Urothelium cell line (cell line): ENCODE measurements at places on chromosomes 1 and 21.

GRCh38 chr1:227903061-227903521 is 44.6 kb downstream of the WNT9A start:
- no peak for DNase-seq

DNA sequence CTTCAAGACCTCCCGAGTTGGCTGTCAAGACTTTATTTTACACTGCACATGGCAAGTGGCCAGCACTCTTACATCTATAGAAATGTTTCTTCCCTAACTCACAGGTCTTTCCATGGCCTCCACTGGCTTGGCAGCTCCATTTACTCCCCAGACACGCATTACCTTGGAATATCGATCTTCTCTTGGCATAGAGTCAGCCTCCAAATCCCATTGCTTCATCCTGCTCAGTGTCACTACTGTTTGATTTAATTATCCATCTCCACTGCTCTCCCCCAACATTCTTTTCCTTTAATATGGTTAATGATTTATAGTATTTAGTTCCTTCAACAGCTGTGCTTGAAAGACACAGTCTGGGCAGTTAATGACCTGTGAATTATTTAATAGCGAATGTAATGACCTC is 241.2 kb upstream of the MAP1LC3C start:
- no peak for DNase-seq

- DNase-seq = peak; percentile 50
Observed at GRCh38 chr1:234963180-234963903, 165.3 kb downstream of the TOMM20 start.

DNA sequence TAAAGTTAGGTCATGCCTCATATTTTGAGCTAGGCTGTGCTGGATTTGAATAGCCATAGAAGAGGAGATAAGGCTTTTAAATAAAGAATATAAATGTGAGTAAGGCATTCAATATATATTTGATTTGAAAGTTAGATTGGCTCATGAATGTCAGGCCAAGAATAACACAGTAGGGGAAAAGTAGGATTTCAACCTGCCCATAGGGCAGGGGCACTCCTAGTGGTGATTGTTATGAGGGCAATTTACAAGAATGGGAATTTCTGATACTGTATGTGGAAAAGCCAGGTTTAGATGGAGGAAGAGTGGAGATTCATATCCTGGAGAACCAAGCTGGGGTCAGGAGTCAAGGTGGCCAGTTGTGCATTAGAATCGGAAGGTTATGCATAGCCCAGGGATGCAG is 74.9 kb downstream of the DNAH14 start:
- no peak for DNase-seq

DNA sequence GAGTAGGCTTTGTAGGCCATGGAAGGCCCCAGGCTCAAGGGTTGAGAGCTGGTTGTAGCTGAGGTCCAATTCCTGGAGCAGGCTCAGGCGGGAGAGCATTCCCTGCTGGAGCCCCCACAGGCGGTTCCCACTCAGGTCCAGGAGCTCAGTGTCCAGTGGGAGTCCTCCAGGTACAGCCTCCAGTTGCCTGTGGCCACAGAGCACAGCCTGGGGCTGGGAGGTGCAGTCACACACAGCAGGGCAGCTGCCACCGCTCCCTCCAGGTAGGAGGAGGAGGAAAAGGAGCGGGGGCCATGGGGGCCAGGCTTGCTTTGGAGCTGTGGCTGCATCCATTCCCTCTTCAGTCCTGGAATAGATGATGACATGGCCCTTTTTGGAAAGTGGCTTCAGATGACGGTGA is 2.8 kb downstream of the LINGO4 start:
- DNase-seq = no peak

DNA sequence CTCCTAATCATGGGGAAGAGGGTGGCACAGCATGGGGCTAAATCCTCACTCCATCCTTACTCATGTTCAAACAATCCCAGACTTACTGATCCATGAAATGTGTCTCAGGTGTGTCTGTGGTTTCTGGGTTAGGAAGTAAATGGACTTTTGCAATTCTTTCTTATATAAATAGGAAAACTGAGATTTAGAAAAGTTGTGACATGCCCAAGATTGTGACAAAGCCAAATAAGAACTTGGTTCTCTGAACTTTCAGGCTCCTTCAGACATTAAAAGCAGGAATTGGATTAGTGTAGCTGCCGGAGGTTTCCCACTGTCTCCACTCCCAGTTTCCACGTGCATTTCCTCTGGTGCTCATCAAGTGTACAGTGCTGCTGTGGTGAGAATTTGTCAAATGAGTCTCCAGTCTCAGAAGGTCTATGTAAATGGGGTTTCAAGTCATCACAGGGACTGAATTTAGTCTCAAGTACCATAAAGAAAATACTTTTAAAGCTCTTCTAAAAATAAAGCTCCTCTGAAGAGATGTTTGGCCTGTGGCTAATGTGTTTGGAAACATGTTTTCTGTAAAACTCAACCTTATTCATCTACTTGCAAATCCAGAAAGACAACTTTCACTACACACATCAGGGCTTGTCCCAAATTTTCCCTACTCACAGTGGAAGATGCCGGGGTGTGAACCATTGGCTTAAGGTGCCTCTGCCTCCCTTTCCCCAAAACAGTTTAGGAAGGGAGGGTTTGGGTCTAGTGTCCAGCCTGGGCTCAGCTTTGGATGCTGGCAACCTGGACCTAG is 115.2 kb downstream of the NGF start:
- no peak for DNase-seq

DNA sequence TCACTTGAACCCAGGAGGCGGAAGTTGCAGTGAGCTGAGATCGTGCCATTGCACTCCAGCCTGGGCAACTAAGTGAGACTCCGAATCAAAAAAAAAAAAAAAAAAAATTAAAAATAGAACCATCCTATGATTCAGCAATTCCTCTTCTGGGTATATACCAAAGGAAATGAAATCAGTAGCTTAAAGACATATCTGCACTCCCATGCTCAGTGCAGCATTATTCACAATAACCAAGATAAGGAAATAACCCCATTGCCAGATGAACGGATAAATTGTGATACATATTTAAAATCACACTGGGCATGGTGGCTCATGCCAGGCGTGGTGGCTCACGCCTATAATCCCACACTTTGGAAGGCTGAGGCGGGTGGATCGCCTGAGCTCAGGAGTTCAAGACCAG is 23.8 kb downstream of the ALDH9A1 start:
- DNase-seq = no peak

DNA sequence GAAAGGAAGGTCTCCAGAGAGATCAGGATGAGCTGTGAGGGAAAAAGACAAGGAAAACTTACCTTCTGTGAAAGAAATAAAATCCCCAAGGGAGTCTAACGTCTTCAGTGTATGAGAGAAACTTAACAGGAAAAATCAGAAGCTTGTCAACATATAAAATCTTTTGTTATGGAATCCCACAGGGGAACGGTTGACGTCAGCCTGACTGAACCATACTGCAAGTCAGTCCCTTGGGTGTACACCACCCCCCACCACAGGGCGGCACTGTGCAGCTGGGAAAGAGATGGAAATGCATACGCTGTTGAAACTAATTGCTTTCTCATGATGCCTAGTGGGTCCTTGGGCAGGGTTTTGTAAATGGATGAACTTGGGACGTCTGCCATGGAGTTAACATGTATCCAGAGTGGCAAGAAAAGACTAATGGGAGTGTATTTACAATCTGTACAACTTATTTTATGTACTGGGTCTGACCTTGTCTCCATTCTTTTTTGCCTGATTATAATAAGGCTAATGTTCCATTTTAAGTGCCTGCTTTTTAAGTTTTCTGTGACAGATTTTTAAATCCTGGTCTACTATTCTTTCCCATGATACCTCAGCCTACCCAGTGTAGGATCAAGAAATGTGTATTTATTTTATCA is 22.7 kb downstream of the UTP25 start:
- DNase-seq = peak; percentile 72

DNA sequence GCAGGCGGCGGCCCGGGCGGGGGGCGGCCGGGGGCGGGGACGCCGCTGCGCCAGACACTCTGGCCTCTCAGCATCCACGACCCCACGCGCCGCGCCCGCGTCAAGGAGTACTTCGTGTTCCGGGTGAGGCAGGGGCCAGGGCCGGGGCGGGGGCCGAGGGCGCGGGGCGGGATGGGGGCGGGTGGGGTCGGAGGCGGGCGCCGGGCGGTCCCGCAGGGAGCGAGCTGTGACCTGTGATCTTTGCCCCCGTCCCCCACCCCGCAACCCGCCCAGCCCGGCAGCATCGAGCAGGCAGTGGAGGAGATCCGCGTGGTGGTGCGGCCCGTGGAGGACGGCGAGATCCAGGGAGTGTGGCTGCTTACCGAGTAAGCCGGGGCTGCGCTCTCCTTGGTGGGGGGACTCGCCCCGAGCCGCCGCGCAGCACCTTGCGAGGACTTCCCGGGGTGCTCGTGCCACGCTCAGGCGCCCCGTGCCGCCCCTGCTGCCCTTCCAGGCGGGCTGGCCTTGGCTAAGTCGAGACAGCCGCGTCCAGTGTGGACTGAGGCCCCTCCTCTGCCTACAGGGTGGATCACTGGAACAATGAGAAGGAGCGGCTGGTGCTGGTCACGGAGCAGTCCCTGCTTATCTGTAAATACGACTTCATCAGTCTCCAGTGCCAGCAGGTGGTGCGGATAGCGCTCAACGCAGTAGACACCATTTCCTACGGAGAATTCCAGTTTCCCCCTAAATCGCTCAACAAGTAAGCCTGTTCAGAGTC is 514 bp downstream of the TPRG1L start:
- no peak for DNase-seq

GRCh38 chr1:46021046-46021996 is 111.1 kb downstream of the PIK3R3 start:
- no peak for DNase-seq

- peak; percentile 39 for DNase-seq
Observed at GRCh38 chr21:42258150-42258884, 39.4 kb downstream of the ABCG1 start.

DNA sequence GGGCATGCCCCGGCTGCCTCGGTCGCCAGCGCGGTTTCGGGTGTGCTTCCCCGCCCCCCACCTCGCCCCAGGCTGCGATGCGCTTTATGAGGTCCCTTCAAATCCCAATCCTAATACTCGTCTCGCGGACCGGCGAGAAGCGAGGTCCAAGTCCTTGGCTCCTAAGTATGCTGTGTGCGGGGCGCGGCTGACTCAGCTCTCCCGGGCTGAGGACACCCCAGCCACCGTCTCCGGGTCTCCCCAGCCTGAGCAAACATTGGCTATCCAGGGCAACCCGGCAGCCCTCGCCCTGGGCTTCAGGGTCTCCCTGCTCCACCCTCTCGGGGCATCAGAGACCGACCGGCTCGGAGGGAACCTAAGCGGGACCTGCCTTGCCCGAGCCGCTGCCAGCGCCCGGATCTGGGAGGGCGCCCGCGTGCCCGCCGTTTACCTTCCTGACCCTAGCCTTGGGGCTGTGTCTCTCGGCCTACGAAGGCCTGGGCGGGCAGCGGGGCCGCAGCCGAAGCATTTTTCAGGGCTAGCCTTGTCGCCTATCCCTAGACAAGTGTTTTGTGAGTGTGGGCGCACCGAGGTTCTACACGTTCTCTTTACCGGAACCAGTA is 1.2 kb downstream of the ITPKB start:
- DNase-seq = peak; percentile 33

- DNase-seq = no peak
Observed at GRCh38 chr1:234214911-234215892, 158.1 kb upstream of the COA6 start.

DNA sequence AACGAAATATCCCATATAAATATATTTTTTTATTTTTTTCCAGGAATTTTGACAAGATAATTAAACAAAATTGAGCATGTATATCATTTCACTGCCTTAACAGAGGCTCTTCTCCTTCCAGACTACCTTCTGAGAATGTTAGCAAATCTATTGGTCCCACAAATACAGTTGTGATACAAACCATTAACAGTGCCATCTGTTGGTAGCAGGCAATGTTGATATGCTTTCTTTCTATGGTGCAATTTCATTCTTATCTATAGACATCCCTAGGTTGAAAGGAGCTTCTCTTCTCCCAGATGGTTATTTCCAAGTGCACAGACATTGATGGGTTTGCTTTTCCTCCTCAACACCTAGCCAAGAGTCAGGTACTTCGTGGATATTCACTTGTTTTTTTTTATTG is 303.6 kb downstream of the USH2A start:
- peak; percentile 13 for DNase-seq

DNA sequence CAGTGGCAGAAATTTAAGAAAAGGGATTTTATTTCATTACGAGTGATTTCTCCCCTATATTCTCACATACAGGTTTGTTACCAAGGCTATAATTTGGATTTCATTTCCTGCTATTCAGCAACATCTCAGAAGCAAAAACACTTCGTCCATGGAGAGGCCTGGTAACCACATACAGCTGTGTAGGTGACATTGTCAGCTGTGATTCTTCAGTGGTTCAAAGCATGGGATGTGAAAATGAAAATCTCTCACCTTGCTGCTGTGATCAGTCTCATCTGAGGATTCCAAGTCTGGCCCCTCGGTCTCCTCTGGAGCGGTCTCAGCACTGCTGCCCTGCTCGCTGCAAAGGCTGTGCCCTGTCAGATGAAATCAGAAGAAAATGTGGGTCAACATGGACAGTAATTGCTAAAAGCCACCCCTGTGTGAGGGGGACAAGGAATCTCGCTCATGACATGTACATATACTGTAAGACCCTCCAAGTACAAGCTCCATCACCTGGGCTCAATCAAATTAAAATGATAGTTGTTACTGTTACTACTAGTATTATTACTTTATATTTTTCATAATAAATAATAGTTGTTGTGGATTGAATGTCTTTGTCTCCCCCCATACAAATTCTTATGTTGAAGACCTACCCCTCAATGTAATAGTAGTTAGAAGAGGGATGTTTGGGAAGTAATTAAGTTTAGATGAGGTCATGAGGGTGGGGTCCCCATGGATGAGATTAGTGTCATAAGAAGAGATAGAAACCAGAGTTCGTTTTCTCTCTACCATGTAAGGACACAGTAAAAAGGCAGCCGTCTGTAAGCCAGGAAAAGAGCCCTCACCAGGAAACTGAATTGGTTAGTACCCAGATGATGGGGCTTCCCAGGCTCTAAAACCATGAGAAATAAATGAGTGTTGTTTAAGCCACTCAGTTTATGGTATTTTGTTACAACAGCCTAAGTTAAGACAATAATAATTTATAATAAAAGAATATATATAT is 126.7 kb upstream of the KRTAP19-8 start:
- no peak for DNase-seq

- no peak for DNase-seq
Observed at GRCh38 chr21:36841866-36842265, 124.6 kb downstream of the HLCS start.

DNA sequence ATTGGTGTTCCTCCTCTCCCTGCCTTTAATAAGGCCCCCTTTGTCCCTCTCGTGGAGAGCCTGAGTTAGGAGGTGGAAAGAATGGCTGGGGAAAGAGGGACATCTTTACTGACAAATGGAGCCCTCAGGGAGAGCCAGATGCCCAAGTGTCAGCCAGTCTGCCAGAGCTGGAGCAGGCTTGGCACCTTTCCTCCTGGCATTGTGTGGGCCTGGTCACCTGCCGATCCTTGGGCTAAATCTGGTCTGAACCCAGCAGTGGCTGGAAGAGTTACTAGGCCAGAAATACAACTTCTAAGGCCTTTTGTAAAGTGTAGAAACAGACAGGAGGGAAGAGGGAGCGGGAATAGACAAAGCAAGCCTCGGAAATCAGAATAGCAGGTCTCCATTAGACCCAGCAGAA is 24.9 kb downstream of the VANGL1 start:
- DNase-seq = no peak
